Left renal pelvis (tissue), 4 donors: ENCODE measurements at places on chromosomes 12 and 14. TPM values are rescaled to one million over a fixed set of nuclear protein-coding genes. Genes with fewer than 3 reads are reported as not detected.

The HOTAIR gene
- polyA plus RNA-seq = 2.5 TPM

The RDH12 gene
- 0.36 TPM for polyA plus RNA-seq

The SYT1 gene
- 54.2 TPM for polyA plus RNA-seq

The CALCOCO1 gene
- 160 TPM for polyA plus RNA-seq

The ETNK1 gene
- polyA plus RNA-seq = 39.2 TPM

The DEPDC4 gene
- 1.9 TPM for polyA plus RNA-seq

The LRRIQ1 gene
- polyA plus RNA-seq = 5.0 TPM

The FAIM2 gene
- polyA plus RNA-seq = 3.5 TPM

GRCh38 chr12:14976658-14977057 is 3.8 kb downstream of the PDE6H start:
- DNase-seq = no peak

GRCh38 chr12:48000878-48001504 is 3.3 kb downstream of the COL2A1 start:
- no peak for DNase-seq

DNA sequence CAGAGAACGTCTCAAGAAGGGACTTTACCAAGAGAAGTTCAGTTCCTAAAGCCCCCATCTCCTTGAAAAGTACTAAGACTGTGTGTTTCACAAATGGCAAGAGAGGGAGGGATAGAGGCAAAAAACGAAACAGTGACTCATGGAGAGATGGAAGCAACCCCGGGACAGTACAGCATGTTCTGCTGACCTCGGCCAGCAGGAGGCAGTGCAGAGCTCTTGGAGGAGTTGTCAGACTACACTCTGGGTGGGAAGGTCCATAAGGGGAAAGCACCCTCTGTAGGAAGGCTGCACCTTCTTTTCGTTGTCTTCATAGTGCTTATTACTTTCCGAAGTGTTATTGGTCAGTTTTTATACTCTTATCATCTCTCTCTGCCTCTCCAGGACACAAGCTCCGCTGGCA is 525.2 kb upstream of the CCDC196 start:
- no peak for DNase-seq

DNA sequence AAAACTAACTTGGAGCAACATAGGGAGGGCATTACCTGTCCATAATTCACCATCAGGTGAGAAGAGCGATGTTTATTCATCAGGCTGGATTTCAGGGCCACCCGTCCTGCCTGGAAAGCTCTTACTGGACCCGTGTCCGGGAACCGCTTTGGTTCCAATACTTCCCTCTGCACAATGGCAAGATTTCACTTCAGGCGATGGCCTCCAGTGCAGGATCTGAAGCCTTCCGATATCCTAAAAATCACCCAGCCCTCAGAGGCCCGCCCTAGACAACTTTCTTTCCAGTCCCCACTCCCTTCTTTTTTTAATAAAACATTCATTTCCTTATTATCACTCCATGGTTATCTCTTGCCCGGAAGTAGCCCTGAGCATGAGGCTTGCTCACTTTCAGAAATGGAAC is 92.5 kb downstream of the BCL11B start:
- DNase-seq = no peak

- DNase-seq = peak; percentile 14
Observed at GRCh38 chr14:32896979-32897697, 41.5 kb upstream of the NPAS3 start.

DNA sequence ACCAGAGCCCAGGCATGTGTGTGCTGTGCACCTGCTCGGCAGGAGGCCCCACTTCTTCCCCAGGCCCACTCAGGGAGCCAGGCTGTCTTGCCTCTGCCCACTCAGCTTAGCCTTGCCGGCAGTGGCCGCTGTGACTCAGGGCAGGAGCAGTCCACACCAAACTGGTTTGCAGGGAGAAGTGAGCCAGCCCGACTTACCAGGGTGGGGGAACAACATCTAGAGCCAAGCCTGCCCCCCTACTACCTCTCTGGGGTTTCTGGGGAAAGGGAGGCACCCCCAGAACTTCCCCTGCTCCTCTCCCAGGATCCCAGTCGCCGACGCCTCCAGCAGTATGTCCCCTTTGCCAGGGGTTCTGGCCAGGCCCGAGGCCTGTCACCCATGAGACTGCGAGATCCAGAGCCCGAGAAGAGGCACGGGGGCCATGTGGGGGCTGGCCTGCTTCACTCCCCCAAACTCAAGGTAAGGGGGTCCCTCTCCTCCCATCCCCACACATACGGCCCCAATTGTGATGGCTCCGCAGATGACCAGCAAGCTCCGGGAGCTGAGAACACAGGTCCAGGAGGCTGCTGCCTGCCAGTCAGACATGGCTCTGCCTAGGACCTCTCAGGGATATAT is 3.0 kb downstream of the PLEKHG6 start:
- no peak for DNase-seq

DNA sequence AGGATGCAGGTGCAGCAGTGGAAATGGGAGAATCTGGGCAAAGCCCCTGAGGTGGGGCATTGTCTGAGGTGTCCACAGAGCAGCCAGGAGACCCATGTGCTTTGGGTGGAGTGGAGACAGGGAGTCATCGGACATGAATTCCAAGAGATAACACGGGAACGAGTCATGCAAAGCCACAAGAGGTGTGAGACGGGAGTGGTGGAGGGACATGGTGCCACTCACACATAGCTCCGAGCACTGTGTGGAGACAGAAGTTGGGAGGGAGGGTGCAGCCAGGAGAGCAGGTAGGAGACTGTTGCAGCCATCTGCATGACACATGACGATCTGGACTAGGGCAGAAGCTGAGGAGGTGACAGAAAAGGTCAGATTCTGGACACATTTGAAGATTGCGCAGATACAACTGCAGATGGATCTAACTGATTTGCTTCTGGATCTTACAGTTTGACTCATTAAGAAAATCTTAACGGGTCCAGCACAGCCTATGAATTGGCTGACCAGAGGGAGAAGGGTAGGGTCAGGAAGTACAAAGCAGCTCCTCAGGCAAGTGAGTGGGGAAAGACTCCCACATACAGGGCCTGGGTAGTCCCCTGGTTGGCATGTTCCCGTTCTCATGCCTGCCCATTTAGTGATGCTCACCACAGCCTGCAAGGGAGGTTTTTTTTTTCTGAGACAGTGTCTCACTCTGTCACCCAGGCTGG is 379.8 kb downstream of the FUT8 start:
- no peak for DNase-seq

GRCh38 chr14:24634158-24634557 is at the start of gene GZMB:
TSS of gene GZMB (minus strand) at chr14:24634190. CDS start at chr14:24634160, 30 bp downstream.
- DNase-seq = no peak

GRCh38 chr14:74583689-74584434 is 28.2 kb downstream of the LTBP2 start:
- no peak for DNase-seq

GRCh38 chr12:83389237-83389996 is 702.7 kb downstream of the TMTC2 start:
- no peak for DNase-seq

- DNase-seq = no peak
Observed at GRCh38 chr12:27981874-27982273, 9.3 kb upstream of the PTHLH start.

DNA sequence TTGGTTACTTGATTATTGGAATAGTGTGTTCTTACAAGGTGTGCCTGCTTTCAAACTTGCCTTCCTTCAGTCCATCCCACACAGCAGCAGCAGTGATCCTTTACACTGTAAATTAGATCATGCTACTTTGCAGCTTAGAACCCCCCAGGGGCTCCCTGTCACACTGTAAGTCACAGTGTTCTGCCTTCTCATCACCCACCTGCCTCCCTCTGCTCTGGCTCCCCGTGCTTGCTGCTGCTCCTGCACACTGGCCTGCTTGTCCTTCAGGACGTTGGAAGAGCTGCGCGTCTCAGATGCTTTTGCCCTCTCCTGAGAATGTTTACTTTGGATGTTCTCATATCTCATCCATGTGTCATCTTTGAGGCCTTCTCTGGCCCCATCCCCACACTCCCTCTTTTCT is 27.3 kb downstream of the ZC3H14 start:
- no peak for DNase-seq
